ENCODE measurements at places on chromosomes 5 and 9.

GRCh38 chr5:132592521-132592920, 35.7 kb downstream of the RAD50 start:
- DNase-seq = no peak

GRCh38 chr9:82134010-82134409, 145.4 kb downstream of the SPATA31D1 start:
- DNase-seq = no peak

DNA sequence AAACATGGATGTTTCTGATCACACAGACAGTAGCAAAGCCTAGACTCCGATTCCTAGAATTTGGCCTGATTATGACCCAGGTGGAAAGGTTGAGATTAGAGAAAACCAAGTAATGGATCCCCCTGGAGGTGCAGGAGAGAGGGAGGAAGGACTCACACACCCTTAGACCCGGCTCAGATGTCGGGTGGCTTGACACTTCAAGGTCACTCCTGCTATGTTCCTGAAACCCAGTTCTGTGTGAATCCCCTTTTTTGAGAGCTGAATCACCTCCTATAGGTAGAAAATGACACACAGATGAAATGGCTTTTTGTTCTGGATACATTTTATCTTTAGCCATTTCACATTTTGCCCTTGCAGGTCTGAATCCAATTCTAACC, 192.8 kb downstream of the ARRDC3 start:
- DNase-seq = no peak

- DNase-seq = no peak
Observed at GRCh38 chr9:27539479-27540441, 10.1 kb upstream of the MOB3B start.

DNA sequence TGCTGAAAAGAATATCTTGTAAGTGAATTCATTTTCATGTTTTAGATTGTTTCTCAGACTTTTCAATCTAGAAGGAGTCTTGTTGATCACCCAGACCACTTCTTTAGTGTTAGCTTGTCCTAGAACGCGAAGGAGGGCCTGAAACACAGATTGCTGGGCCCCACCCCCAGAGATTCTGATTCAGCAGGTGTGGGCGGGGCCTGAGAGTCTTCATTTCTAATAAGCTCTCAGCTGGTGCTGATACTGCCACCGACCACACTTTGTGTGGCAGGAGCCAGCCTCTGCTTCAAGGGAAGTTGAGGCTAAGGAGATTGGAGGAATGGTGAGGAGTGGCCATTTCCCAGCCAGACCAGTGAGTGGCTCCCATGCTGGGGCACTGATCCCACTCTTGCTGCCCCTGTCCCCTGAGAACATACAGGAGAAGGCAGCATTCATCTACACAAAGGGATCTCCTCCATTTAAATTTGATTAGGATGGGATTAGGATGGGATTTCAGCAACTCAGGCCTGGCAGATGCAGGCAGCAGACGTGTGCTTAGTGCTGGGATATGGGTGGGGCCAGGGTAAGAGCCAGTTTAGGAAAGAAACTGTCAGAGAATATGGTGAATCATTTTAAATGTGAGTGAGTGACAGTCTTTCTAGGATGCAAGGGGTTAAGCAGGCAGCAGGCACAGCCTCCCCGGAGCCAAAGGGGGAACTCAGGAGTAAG, 35.9 kb downstream of the ZNF618 start:
- no peak for DNase-seq

DNA sequence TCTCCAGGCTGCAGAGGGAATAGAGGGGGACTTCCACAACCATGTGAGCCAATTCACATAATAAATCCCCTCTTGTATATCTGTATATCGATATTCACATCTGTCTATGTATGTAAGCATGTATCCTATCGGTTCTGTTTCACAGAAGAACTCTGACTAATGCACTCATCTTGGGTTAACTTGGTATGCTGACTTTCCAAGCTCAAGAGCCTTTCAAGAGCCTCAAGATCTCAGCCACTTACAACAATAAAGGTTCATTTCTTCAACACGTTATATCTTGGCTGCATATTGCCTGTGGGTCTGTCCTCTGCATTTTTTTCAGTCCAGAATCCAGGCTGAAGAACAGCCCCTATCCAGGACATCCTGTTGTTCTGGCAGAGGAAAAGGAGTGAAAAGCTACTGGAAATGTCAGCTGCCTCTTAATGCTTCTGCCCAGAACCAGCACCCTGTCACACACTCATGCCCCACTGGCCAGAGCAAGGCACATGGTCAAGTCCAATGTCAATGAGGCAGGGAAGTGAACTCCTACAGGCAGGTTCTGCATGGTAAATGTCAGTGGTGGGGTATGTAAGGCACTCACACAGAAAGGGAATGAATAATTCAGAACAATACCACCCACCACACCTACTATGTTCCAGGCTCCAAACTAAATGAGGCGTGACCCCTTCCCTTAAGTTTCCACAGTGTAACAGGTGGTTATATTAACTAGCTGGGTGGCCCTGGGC, 91.6 kb upstream of the ICE1 start:
- no peak for DNase-seq

DNA sequence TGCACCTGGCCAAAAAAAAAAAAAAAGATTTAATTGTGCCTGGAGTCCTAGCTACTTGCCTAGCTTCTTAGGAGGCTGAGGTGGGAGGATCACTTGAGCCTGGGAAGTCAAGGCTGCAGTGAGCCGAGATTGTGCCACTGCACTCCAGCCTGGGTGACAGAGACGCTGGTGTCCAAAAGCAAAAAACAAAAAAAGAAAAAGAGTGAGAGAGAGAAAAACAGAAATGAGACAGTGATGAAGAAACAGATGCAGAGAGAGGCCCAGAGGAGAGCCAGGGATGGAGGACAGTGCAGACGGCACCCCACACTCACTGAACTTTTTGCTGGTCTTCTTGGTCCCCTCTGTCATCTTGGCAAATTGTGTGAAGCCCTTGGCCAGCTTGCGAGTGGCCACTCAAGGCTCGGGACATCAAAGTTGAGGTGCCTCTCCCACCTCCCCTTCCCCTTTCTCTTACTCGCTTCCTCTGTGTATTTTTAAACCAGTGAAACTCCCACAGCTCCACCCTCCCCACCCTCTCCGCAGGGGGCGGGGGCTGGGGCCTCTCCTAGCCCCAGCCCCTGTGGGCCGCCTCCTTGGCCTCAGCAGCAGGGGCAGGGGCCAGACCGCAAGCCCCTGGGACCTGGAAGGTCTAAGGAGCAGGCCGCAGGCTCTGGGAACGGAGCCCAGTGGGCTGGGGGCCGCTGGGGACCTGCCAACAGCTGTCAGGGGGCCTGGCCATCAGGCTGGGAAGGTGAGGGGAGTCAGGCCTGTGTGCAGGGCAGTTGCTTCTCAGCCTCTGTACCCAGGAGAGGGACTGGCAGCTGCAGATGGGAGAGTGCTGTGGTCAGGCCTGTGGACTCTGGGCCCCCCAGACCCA, at the start of gene SH2D3C:
SH2D3C (minus strand) TSS at position 387 of the 856 bp plus-strand sequence; CDS start at position 348, 39 bp downstream.
- DNase-seq = no peak

DNA sequence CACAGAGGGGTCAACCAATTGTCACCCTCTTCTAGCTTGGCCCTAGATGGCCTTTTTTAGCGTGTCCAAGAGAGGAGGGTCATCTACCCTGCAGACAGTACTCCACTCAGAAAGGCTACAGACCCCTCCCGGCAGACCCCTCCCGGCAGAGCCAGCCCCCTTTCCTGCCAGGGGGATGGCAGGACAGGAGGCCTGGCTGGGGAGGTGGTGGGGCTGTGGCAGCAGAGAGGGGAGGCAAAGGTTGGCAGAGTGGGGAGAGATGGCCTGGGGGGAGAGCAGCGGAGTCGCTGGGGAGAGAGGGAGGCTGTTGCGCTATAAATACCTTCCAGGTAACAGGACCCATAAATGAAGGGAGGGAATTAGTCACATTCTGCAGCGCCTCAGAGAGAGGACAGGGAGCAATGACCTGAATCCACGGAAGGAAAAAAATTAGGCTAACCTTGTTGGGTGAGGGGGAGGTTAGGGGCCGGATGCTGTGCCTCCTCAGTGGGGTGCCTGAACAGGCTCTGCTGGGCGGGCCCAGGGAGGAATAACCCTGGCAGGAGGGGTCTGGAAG, 32.9 kb upstream of the PSD2 start:
- no peak for DNase-seq

- no peak for DNase-seq
Observed at GRCh38 chr5:3891113-3891512, 295.5 kb downstream of the IRX1 start.

DNA sequence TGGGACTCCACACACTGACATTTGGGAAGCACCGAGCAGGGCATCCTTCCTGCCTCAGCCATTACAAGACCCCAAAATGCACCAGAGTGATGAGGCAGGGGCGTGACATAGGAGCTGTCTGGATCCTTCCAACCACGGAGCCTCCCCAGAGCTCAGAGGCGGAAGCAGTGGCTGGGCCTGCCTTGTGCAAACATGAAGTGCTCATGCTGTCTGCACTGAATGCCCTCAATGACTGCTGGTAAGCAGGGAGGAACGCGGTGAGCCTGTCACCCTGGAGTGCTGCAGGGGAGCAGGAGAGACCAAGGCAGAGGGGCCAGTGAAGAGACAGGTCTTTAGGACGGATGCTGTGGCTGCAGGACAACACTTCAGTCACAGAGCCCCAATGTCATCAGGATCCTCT, 60.2 kb upstream of the HRH2 start:
- no peak for DNase-seq

DNA sequence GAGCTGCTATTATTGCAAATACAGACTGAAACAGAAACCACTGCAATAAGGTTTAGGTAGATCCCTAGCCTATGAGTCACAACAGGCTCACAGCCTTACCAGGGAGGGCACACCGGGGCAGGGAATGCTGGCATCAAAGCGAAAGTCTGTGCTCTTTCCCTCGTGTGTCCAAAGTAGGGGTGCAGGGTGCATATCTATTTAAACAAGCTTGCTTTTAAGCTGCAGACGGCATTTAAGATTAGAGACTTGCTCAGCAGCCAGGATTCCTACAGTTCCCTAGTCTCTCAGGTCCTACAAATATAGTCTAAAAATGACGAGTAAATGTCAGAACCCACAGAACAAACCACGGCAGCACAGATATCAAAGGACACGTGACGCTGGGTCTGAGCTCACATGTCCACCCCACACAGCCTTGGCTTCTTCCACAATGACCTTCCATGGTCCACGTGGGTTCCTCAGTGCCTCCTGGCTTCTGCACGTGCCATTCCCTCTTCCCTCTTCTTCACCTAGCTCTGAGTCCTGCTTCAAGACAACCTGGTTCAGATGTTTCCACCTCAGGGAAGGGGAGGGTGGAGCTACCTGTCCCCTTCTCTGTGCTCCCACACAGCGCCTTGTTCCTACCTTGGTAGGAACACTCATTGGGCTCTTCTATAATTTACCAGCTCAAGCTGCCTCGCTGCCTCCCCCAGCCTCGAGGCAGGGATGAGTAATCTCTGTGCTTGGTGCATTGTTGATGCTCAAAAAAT, 193.2 kb downstream of the MAPKAP1 start:
- DNase-seq = no peak

GRCh38 chr5:116492016-116492623, 82.5 kb downstream of the SEMA6A start:
- DNase-seq = no peak

- DNase-seq = no peak
Observed at GRCh38 chr5:58872670-58873273, 289.9 kb downstream of the RAB3C start.

- DNase-seq = no peak
Observed at GRCh38 chr9:34501889-34502425, 20.8 kb downstream of the ENHO start.

DNA sequence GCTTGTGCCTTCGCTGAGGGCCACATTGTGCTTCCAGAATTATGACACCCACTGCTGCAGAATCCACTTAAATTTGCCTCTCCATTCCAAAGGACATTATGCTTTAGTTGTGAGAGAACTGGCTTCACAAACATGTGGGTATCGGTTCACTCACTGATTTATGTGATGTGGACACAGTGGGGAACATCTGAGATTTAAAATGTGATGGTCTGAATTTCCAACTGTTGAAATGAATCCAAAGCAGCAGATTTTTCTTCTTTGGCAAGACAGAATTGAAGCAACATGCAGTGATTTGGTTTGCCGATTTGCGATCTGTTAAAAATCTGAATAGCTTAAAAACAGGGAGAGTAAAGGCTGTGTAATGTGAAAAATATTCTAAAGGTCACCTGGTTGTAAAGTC, 20.3 kb downstream of the PCSK5 start:
- no peak for DNase-seq

DNA sequence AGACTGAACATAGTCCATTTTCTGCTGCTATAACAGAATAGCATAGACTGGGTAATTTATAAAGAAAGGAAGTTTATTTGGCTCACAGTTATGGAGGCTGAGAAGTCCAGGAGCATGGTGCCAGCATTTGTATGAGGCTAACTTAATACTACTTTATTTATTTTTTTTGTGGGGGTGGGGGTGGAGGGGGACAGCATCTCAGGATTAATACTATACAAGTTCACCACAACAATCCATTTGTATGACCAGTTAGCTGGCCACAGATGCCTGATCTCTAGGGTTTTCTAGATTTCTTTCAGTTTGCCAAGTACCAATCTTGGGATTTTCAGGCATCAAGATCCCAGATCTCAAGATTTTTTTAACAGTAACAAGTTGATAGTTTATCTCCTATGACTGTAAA, 20.3 kb downstream of the ANGPTL2 start:
- DNase-seq = no peak

DNA sequence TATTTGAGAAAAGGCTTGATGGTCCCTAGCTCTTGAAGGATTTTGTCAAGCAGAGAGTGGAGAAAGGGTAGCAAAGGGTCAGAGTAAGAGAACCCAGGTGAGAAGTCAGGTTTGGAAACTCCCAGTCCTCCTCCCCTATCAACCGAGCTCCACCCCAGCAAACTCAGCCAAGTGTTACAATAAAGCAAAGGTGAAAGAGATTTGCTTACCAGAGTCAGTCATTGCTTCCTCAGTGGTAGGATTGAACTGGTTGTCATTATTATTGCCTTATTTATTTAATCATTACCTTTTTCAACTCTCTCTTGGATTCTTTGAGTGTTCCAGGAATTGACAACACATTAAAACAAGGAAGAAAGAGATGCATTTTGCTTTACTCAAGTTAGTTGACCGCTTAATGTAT, 80.5 kb downstream of the RFK start:
- no peak for DNase-seq

DNA sequence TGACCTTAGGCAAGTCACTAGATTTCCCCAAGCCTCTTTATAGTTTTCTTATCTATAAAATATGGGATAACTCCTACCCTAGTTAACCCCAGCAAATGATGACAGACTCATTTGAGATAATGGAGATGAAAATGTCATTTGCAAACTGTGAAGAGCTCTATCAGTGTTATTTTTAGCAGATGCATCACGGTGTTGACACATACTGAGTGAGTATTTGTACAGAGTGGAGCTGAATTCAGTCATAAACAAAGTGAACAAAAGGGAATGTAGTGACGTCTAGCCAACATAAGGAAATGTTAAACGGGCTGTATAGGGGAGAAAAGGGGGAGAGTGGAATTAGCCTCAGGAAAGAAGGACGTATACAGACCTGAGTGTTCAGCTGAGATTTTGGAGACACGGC, 75.9 kb downstream of the NMUR2 start:
- no peak for DNase-seq

- no peak for DNase-seq
Observed at GRCh38 chr5:141517880-141518617, 29.2 kb downstream of the PCDHGC5 start.

- DNase-seq = no peak
Observed at GRCh38 chr5:76083555-76084495, 642 bp downstream of the SV2C start.

GRCh38 chr5:848671-849111, 2.1 kb downstream of the ZDHHC11 start:
- no peak for DNase-seq

- no peak for DNase-seq
Observed at GRCh38 chr5:172371684-172372083, 82.6 kb downstream of the SH3PXD2B start.

Data from HuH-7.5 (cell line).